Lower leg skin (tissue), 4 donors: ENCODE measurements at places on chromosomes 12 and 14.

DNA sequence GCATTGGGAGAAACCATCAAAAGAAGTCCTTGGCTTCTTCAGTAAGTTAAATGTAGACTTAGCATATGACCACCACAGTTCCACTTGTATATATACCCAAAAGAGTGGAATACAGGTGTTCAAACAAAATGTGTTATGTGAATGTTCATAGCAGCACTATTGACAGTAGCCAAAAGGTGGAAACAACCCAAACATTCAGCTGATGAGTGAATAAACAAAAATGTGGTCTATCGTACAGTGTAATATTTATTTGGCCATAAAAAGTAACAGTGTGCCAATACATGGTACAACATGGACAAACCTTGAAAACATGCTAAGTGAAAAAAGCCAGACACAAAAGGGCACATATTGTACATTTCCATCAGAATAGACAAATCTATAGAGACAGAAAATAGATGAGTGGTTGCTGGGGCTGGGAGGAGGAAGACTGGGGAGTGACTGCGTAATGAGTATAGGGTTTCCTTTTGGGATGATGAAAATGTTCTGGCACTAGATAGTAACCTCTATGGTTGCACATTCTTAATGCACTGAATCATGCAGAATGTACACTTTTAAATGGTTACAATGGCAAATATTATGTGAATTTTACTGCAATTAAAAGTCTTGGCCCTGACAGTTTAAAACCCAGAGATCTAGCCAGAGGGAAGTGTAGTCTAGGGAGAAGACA is 5.5 kb downstream of the ERP29 start:
- DNase-seq = no peak

DNA sequence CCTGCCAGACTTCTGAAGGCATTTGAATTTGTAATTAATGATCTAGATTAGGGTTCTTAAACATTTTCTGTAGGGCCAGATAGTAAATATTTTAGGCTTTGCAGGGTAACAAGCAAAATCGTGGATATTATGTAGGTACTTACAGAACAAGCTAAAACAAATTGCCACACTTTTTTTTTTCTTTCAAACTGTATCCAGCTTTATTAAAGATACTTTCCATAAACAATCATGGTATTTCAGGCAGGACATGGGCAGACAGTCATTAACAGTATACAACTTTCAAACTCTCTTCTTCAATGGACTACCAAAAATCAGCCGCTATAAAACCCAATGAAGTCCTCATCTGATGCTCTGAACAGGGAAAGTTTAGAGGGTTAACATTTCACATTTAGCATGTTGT is 9.6 kb downstream of the TRMT5 start:
- no peak for DNase-seq

GRCh38 chr14:66696326-66696725 is 188.4 kb downstream of the GPHN start:
- DNase-seq = no peak

GRCh38 chr12:14471497-14471896 is 96.2 kb downstream of the PLBD1 start:
- no peak for DNase-seq

DNA sequence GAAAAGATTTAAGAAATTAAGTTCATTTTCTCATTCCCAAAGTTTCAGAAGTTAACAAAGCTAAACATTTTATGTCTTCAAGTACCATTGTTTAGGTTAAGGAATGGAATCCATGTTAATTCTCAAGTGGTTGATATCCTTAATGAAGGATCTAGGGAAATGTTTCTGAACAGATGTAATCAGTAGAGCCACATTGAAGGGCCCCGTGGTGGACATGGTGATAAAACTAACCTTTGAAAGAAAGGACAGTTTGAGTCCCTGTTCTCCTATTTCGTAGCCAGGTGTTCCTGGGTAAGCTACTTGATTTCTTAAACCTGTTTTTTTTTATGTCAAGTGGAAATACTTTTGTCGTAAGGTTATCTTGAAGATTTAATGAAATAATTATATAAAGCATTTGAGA is 4.6 kb downstream of the PPM1A start:
- DNase-seq = no peak

GRCh38 chr12:105499205-105499604 is 168.7 kb downstream of the C12orf75 start:
- no peak for DNase-seq

- DNase-seq = no peak
Observed at GRCh38 chr14:56587701-56588100, 8.1 kb downstream of the TMEM260 start.

DNA sequence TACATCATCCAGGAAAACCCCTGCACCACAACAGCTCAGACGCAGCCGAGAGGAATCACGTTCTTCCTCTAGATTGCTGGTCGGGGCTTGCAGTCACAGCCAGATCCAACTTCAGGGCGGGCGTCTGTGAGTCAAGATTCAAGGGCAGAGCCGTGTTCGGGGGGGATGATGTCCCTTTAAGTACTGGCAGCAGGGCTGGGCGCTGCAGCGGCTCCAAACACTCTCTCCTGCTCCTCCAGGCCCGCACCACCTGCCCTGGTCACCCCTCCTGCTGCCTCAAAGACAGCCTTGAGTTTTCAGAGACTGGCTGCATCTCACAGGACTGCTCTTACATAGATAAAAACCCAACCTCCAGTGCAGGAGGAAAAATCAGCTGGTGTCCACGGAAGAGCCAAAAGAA is 68.3 kb downstream of the KDM2B start:
- DNase-seq = no peak

GRCh38 chr14:29710015-29710414 is 217.6 kb downstream of the PRKD1 start:
- DNase-seq = no peak

- no peak for DNase-seq
Observed at GRCh38 chr12:15020156-15020555, 47.3 kb downstream of the PDE6H start.

- no peak for DNase-seq
Observed at GRCh38 chr14:101400830-101401229, 160.5 kb upstream of the DIO3 start.

DNA sequence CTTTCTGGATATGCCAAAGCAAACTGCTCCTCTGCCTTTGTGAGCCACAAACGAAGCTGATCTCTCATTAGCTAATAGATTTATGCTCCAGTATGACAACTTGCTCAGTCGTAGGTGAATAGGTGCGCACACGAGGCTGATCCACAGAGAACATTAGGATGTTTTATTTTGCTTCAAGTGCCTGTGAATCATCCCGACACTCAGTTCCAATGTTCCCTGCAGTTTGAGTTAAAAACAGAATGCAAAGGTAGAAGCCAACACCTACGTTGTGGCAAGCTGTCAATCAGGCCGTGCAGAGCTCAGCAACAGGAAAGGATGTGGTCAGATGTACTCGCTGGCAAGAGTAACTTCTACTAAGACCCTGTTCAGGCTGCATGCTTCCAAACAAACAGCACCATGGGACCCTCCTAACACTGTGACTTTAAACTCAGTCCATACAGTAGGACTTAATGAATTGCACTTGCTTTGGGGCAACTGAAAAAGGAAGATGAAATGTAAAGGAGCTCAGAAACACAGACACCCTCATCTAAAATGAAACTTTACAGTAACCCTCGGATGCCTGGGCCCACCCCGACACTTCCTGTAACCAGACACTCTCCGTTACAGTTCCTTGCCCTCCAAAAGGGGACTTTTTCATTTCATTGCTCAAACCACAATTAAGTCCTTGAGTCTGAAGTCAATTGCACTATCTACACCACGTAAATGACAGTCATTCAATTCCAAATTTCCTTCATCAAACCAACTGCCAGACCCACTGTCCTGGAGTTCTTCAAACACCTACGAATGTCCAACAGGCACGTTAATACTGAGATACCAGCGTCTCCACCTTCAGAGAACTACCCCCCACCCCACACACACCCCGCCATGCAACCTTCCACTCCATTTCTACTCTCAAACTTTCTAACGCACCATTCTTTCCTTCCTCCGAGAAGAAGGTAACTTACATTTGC is 1.6 kb downstream of the CCDC88C start:
- no peak for DNase-seq

- DNase-seq = no peak
Observed at GRCh38 chr12:54840244-54840865, 14.0 kb upstream of the MUCL1 start.

GRCh38 chr12:30974746-30975500 is 48.4 kb downstream of the TSPAN11 start:
- no peak for DNase-seq

GRCh38 chr12:14960548-14961465 is 594 bp downstream of the ARHGDIB start:
- no peak for DNase-seq

GRCh38 chr12:131699434-131699833 is 11.5 kb upstream of the SFSWAP start:
- no peak for DNase-seq

DNA sequence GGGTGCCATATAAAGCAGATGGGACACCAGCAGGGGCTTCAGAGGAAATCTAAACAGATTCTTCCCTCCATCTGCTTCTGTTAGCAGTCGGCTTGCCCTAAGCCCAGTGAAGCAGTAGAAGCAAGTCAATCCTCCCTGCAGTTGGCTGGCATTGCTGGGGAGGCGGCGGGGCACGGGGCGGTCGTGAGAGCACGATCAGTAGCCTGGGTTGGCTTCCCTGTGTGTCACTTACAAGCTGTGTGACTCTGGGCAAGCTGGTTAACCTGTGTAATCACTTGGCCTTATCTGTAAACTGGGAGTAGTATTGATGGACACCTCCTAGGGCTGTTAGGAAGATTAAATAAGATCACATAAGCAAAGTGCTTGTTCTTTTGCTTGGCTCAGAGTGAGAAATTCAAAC is 19.4 kb downstream of the MYRFL start:
- DNase-seq = no peak

GRCh38 chr12:40378691-40379090 is 153.9 kb downstream of the LRRK2 start:
- no peak for DNase-seq

DNA sequence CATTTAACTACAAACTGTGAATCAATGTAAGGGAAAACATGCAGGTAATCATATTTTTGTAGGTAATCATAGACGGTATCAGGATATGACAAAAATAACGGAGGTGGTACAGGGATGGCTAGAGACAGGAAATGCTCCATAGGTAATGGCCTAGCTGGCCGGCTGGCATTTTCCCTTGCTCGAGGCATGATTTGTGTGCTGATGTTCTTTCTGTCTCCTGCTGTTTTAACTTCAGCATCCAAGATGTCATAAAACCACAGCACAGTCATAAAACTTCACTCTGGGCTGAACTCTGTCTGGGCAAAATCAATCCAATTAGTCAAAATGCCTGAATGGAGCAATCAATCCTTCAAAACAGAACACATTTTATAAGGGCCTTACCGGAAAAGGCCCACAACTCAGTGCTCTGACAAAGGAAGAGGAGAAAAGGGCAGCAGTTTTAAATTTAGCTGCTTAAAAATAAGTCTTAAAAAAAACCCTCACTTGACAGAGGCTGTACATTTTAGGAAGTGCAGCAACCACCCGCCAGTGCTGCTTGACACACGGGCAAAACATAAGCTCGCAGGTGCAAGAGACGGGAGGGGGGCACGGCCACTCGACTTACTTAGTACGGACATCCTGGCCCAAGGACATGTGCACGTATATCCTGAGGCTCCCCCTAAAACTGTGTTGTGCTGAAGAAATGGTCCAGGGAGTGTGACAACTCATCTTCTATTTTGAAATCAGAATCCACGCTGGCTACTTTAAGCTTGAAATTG is 40.5 kb upstream of the GPR68 start:
- no peak for DNase-seq

GRCh38 chr14:21074398-21075272 is 4.5 kb downstream of the ARHGEF40 start:
- DNase-seq = no peak

- DNase-seq = peak; percentile 60
Observed at GRCh38 chr14:81464253-81465002, 64.3 kb upstream of the STON2 start.

DNA sequence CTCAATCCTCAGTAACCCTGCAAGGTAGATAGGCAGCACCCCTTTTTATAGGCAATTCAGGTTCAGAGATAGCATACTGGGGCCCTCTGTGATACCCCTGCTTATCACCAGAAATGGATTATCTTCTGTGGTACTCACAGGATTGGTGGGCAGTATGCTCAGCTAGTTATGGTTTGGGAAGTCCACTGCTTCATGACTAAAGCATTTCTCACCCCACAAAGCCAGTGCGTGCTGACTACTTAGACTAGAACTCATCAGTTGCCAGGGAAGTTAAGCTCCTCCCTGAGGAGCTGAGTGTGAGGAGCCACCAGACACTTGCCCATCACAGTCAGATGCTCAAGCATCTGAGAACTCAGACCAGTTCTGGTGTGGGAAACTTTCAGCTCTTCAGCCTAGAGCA is 76.3 kb downstream of the SCAF11 start:
- no peak for DNase-seq

DNA sequence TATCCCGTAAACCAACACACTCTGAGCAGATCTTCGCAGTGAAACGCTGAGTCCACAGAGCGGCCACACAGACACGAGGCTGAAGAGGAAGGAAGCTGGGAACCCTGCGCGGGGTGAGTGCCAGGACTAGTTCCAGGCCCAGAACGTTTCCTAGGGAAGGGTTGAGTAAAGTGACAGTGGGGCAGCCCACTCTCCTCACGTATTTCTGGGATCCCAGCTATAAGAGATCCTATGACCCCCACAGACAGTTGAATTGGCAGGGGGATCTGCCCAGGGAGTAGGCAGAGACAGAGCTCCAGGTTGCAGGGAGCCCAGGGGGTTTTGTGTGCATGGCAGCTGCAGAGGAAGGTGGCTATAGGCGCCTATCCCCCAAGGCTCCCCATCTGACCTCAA is 51.1 kb downstream of the GTF2A1 start:
- peak; percentile 71 for DNase-seq

GRCh38 chr12:94644141-94644979 is 6.0 kb downstream of the TMCC3 start:
- DNase-seq = no peak

GRCh38 chr12:124921200-124922031 is 7.0 kb upstream of the UBC start:
- peak; percentile 65 for DNase-seq

GRCh38 chr14:96514694-96515093 is 12.5 kb downstream of the PAPOLA start:
- DNase-seq = no peak

- DNase-seq = no peak
Observed at GRCh38 chr12:51643951-51644350, 52.9 kb downstream of the SCN8A start.

GRCh38 chr12:2393996-2394395 is 341.2 kb downstream of the CACNA1C start:
- no peak for DNase-seq

DNA sequence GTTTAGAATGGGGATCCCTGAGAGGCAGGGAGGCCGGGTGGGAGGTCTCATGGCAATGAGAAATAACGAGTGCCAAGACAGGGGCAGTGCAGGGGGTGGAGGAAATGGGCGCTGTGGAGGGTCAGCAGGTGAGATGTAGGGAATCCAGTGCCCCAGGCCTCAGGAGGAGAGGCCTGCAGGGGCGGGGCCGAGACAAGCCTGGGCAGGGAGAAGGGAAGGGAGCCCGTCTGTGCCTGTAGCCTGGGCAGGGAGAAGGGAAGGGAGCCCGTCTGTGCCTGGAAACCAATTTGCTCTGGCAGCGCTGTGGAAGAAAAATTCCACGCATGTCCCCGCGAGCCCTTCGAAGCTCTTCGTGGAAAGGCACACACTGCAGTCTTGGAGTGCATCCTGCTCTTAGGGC is 10.6 kb upstream of the NCOR2 start:
- no peak for DNase-seq

- DNase-seq = no peak
Observed at GRCh38 chr14:69876221-69876847, 2.9 kb upstream of the SMOC1 start.

- no peak for DNase-seq
Observed at GRCh38 chr12:65168681-65169319, 583 bp upstream of the LEMD3 start.
